WTC11 (cell line): ENCODE measurements at places on chromosomes 3 and 15. TPM values are rescaled to one million over a fixed set of nuclear protein-coding genes. Genes with fewer than 3 reads are reported as not detected.

Gene TYRO3
- 87.9 to 98.0 TPM (median 89.6 TPM) in 3 replicates for total RNA-seq

- DNase-seq, result no peak
Observed at GRCh38 chr15:71749500-71749899, 60.9 kb upstream of the NR2E3 start.

DNA sequence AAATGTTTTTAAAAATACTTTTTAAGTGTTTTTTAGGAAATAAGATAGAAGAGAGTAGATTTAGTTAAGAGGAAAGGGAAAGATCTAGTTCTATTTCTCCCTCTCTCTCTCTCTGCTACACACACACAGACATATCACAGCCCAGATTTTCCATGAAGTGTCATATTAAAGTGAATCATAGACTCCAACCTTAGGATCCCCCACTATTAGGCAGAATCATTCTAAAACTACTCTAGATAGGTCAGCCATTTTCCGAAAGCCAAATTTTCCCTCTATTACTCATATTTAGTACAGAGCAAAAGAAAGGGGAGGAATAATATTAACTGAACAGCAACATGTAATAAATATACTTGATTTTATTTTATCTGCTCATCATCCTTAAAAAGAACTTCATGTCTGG, 45.1 kb upstream of the RSL24D1 start:
- DNase-seq, result no peak

Gene DUOXA2
- 0.11 TPM in 1 of 3 replicates, not detected in the others for total RNA-seq

DNA sequence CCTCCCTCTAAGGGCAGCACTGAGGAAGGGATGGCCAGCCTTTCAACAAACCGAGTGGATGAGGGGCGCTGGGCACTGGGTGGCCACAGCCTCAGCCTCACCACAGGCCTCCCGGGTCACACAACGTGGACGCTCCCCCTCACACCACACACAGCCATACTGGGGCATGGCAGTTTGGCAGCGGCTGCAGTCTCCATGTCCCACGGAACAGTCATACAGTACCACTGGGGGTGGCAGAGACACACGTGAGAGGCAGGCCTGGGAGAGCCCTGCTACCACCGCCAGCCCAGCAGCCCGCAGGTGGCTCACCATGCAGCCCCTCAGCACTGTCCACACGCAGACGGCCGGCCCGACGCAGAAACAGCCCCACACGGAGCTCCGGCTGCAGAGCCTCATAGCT, 11.7 kb downstream of the PLXNB1 start:
- no peak for DNase-seq

Gene SLC28A1
- 0.14 to 0.16 TPM in 2 of 3 replicates, not detected in the other for total RNA-seq

- DNase-seq, result no peak
Observed at GRCh38 chr3:114510201-114510600, 216.4 kb downstream of the TIGIT start.

- no peak for DNase-seq
Observed at GRCh38 chr3:6860149-6860953, 564 bp upstream of the GRM7 start.

DNA sequence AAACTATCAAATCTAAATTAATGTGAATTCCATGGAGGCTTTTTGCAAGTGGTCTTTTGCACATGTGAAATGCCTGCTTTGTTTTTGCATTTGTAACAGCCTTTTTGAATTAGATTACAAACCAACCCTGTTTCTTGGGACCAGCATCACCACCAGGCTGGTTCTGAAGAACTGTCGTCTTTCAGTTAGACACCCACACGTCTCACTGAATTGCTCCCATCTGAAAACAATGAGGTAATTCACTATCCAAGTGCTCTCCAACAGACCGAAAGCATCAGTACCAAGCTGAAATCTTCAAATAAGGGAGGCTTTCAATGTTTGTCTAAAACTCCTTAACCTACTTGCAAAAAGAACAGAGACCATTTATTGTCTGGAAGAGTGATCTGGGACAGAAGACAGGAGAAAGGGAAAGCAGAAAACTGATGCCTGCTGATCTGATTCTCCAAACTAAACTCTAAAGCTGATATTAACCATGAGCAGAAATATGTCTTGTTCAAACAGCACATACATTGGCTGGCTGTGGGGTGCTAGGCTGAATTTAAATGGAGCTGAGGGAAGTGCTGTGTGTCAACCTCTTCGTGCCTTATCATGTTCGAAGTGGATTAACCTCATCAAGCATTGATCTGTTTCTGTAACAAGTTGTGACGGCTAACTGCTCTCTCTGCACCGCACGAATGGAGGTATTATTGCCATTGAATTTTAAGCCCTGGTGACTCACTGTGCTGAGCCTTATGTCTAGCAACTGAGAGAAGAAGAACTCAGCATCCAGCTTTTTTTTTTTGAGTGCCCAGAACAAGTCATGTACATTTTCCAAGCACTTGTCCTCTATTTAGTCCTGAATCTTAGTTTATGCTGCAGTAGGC, 213.7 kb upstream of the P2RY1 start:
- DNase-seq, result no peak

DNA sequence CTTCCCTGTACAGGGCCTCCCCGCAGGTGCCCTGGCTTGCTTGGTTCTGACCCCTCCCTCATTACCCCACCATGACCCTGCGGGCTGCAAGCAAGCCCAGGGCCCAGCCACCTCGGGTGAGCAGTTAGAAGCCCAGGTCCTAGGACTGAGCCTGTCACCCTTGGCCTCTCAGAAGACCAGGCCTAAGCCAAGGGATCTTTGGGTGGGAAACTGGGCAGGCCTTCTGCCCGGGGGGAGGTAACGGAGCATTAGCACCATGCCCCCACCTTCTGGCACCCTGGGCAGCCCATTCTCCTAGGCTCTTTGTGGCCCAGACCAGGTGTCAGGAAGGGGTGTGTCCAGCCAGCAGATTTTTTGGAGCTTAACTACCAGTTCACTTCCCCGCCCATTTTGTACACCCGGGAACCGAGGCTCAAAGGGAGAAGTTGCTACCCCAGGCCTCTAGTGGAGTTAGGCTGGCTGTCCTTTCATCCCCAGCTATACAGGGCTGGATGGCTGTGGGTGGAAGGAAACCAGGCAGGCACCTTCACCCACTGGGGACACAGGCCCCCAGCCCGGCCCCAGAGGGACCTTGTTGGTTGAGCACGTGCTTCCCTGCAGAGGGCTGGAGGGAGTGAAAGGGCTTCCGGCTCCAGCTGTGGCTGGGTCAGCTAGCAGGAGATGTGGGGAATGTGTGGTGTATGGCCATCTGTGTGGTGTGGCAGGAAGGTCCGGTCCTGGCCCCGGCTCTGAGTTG, 1.4 kb downstream of the CSK start:
- DNase-seq, result no peak

- DNase-seq, result no peak
Observed at GRCh38 chr3:172177046-172177445, 137.7 kb downstream of the FNDC3B start.

DNA sequence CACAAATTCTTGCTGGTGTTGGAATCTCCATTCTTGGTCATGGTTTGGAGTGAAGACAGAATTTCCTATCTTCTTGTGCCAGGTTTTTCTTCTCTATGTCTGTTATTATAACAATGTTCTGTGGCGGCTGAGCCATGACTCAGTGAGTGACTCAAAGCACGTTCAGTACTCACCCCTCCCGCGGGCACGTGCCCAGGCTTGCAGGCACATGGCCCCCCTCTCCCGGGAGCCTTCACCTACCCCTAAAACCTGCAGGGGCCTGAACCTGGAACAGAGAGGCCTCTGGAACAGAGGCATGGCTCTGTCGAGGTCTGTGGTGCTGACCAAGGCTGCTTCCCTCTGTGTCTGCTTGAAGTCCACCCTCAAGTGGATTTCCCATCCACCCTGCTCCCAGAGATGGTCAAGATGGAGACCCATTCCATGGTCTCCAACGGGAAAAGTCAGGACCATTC, 27.6 kb downstream of the PLXNB1 start:
- no peak for DNase-seq

- no peak for DNase-seq
Observed at GRCh38 chr3:131233900-131234668, 147.5 kb upstream of the NUDT16 start.
